ENCODE measurements at places on chromosomes 16 and 17.

DNA sequence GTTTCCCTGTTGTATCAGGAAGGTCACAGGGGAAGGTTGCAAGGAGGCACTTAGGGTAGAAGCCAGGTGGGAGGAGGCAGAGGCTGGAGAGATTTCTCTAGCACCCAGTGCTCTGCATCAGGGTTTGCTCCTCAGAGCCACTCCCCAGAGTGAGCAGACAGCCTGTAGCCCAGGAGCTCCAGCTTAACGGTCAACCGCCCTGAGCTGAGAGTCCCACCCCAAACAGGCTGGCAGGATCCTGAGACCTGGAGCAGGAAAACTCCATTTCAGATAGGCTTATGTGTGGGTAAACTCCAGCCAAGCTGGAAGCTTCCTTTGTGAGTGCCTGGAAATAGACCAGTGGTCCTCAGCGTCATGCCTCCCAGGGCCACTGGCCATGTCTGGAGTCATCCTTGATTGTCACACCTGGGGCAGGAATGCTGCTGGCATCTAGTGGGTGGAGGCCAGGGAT lies 37.9 kb downstream of the MPRIP start:
- DNase-seq, result no peak

DNA sequence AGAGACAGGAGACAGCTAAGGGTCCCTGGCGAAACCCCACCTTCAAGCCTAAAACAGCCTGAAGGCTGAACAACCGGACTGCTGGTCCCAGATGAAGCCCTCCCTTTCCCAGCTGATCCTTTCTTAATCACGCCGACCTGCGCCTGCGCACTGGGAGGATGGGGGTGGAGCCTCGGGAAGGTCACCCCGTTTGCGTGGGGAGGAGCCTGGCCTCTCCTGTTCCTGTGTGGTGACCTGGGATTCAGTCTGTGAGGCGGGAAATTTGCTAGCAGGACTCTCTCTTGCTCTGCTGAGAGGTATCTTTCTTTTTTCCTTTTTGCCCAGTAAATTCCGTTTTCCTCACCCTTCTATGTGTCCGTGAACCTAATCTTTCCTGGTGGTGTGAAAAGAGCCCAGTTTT lies 9.6 kb downstream of the FAM20A start:
- DNase-seq, result no peak

GRCh38 chr16:24141466-24141865 lies 114.7 kb upstream of the CACNG3 start:
- no peak for DNase-seq

DNA sequence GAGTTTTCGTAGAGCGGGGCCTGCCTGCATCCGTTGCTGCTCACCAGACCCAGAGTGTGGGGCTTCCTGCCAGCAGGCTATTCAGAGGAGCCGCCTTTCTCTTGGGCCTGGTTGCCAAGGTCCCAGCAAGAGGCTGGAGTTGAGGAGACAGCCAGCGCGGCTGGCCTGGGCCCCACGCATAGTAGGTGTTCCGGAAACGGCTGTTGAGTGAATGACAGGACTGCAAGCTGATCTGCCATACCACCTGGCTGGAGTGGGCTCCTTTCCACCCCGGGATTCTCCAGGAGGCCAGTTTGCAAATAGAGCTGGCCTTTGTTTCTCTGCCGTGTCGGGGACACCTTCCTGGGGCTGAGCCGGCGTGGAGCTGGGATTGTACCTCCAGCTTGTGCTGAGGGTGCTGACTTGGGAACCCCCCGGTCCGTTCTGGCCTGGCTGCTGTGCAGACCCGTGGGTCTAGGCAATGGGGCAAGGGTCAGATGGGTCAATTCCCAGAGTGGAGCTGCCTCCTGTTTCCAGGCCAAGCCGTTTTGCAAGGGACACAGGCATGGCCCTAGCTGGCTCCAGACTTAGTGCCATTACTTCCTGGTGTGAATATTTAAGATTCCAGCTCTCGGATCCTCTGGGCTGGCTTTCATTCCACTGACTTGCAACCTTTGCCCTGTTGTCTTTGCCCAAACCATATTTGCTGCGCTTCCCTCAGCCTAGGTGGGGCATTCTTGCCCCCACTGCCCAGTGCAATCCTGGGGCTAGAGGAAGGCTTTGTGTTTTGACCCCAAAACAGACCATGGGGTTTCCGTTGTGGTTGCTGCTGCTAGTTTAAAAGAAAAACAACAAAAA lies 68.8 kb downstream of the CMIP start:
- DNase-seq, result peak; percentile 47

GRCh38 chr17:9329251-9329921 lies 246.2 kb downstream of the STX8 start:
- DNase-seq, result no peak

GRCh38 chr16:73315645-73316044 lies 267.7 kb upstream of the ZFHX3 start:
- DNase-seq, result no peak

DNA sequence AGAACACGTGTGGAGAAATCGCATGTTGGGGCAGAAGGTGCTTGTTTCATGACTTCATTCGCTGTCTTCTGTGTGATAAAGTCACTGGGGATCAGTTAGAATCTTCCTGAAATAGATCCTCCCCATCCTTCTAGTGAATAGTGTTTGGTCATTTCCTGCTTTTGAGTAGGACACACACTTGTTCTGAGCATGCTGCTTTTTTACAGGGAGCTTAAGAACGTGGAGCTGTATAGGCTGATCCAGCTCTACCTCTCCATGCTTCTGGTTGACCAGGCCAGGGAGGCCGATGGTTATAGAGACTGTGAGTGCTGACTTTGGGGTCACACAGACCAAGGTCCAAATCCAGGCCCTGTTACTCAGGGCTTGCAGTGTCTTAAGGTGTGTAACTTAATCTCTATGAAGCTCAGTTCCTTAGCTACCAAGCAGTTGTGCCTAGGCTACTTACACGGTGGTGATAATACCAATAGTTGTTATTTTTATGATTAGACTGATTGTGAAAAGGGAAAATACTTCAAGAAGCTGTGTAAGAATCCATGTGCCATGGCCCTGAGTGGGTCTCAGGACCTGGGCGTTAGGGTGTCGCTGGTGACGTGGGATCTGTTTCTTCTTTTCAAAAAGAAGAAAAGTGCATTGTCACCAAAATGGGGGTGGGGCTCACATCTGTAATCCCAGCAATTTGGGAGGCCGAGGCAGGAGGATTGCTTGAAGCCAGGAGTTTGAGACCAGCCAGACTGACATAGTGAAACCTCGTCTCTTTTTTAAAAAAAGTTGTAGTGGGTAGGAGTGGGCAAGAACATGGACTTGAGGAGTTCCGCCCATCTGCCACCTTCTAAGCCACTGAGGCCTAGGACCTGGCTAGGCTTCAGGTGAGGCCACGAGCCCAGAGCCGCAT lies 64.1 kb upstream of the LGALS9 start:
- no peak for DNase-seq

GRCh38 chr17:75105126-75106080 lies 4.4 kb upstream of the ARMC7 start:
- peak; percentile 40 for DNase-seq

DNA sequence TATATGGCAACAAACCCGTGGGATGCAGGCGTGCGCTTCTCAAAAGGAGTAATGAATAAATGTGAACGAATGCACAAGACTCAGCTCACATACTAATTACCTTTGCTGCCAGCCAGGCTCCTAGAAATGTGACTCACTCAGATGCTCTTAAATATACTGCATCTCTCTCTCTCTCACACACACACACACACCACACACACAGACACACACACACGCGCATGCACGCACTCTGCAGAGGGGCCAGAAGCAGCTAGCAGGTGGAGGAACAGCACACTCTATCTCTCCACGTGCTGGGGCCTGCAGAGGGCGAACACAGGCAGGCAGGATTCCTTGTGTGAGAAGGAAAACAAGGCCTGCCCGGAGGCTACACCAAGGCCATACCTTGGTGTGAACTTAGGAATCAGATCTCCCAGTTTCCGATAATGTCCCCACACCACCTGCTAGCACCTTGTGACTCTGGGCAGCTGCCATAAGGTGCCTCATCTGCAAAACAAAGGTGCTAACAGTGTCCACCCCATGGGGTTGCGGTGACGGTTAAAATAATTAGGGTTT lies 5.3 kb downstream of the GPRC5B start:
- no peak for DNase-seq

DNA sequence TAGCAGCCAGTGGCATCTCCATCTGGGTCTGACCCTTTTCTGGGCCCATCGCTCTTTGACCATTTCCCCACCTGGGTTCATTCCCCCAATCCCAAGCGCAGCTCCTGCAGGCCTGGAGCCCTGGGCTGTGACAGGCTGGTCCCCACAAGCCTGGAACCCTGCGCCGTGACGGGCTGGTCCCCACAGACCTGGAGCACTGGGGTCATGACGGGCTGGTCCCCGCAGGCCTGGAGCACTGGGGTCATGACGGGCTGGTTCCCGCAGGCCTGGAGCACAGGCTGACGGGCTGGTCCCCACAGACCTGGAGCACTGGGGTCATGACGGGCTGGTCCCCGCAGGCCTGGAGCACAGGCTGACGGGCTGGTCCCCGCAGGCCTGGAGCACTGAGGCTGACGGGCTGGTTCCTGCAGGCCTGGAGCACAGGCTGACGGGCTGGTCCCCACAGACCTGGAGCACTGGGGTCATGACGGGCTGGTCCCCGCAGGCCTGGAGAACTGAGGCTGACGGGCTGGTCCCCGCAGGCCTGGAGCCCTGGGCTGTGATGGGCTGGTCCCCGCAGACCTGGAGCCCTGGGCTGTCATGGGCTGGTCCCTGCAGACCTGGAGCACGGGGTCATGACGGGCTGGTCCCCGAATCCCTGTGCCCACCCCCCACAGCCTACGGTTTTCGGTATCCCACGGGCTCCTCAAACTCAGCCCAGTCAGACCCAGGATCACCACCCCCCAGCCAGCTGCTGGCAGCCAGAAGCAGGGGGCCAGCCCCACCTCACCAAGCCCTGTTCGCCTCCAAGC lies 16.6 kb downstream of the TMC6 start:
- DNase-seq, result no peak

DNA sequence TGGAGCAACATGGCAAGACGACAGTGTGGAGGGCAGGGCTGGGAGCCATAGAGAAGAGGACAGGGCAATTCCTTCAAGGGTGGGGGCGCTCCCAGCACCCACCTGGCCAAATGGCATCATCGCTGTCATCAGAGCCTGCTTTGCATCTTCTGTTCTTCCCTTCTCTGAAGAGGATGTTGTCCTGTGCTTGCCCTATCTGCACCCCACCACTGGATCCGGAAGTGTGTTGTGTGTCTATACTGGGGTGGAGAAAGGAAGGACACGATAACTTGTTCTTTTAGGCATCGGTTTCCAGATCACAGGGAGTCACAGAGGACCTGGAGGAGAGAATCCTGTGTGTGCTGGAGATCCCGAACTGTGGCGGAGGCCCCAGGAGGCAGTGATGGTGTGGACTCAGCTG lies 25.7 kb upstream of the ANKRD40CL start:
- no peak for DNase-seq

DNA sequence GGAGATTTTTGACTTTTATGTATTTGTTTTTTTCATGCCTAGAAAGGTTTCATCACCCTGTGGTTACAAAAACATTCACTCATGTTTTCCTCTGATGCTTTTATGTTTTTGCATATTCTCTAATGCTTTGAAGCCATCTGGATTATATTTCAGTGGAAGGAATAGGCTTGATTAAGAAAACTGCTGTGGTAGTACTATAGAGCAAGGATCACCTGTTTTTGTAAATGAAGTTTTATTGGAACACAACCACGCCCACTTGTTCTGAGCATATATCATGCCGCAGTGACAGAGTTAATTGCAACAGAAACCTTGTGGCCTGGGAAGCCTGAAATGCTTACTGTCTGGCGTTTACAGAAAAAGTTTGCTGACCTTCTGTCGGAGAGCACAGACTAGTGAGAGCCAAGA lies 11.5 kb downstream of the COX10 start:
- DNase-seq, result no peak

GRCh38 chr17:79160980-79161636 lies 86.5 kb downstream of the ENGASE start:
- peak; percentile 20 for DNase-seq

GRCh38 chr17:67602974-67603373 lies 114.8 kb upstream of the NOL11 start:
- peak; percentile 18 for DNase-seq

GRCh38 chr16:53235851-53236250 lies 181.1 kb downstream of the CHD9 start:
- peak; percentile 46 for DNase-seq

DNA sequence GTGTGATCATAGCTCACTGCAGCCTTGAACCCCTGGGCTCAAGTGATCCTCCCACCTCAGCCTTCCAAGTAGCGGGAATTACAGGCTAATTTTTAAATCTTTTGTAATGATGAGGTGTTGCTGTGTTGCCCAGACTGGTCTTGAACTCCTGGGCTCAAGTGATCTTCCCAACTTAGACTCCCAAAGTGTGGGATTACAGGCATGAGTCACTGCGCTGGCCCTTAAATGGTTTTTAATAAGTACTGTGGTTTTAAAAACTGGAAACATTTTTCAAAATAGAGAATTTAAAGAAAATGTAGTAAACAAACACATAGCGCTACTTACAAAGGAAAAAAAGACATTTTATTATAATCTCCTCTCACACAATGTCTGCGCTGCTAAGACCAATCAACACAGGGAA lies 32.2 kb downstream of the MARCHF10 start:
- DNase-seq, result no peak

DNA sequence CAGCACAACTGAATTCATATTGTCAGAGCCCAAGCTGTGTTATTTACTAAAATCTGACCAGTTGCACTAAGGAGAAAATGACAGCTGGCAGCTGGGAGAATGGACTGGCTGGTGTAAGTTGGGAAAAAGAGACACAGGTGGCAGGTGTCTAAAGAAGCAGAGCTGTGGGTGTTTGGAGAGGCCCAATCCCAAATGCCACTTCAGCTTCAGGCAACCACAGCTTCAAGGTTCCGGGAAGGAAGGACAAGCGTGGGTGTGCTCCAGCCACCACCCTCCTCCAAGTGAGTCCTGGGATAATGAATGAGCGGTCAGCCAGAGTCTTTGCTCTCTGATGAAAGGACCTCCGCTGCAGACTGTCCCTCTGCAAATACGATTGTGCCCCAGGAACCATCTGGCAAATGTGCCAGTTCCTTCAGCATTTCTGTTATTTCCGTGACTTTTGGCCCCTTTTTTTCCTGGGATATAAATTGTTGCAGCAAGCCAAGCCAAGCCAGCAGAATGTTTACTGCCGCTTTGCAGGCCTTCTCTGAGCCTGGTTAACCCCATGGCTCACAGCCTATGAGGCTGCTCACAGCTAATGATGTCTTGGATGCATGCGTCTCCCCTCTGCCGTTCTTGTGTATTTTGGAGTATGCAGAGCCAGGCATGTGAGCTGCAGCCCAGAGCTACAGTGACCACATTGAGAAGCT lies 9.5 kb upstream of the RHBDL3 start:
- DNase-seq, result no peak

GRCh38 chr16:27446721-27447120 lies 44.7 kb downstream of the IL21R start:
- DNase-seq, result no peak

- no peak for DNase-seq
Observed at GRCh38 chr17:77377710-77378235, 237.0 kb downstream of the SEC14L1 start.

DNA sequence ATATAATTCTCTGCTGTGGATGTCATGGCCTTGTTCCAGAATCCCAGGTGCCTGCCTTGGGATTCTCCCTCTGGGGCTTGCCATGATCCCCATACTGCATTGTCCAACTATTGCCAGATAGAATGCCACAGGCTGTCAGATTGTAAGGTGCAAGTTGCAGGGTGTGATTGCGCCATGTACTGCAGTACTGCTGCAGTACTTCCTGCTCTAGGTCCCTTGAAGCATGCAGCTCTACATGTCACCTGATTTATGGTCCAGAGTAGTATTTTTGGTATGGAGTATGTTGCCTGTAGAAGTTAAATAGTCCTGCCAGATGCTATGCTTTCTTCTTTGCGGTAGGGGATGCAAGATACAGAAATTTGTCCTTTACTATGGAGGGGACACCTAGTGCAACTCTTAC lies 7.0 kb upstream of the SLFN5 start:
- no peak for DNase-seq

All from fibroblast of skin of back (primary cell).